ENCODE measurements at places on chromosomes 1 and 21.

DNA sequence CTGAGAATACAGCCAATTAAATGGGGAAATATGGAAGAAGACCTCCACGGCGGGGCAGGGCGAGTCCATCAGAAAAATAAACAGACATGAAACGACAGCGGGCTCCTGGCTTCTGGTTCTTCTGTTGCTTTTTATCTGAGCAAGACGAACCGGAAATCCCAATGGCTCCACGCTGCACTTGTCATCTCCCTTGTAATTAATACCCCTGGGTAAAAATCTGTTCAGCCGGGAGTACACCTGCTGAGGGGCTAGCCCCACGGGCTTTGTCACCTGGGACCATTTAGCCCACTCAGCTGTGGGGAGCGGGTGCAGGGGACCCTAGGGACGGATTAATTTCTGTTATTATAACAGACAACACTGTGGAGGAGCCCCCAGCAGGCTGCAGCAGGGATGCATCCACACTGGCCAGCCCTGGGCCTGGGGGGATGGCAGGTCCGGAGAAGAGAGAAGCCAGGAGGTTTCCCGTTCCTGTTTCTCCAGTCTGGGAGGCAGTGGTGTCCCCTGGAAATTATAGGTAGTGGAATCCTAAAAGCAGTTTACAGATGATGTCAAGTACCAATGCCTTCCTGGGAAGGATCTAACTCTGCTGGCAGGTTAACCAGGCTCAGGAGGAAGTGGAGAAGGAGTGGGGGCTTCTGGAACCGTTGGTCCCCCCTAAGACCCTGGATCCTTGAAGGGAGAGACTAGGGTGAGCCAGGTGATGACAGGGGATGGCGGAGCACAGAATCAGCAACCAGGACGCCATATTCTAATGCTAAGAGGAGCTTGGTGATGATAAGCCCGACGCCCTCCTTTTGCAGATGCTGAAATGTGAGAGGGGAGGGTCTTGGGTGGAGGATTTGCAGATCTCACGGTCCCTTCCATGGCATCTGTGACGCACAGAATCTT is 566.1 kb downstream of the PTPRU start:
- DNase-seq: no peak

DNA sequence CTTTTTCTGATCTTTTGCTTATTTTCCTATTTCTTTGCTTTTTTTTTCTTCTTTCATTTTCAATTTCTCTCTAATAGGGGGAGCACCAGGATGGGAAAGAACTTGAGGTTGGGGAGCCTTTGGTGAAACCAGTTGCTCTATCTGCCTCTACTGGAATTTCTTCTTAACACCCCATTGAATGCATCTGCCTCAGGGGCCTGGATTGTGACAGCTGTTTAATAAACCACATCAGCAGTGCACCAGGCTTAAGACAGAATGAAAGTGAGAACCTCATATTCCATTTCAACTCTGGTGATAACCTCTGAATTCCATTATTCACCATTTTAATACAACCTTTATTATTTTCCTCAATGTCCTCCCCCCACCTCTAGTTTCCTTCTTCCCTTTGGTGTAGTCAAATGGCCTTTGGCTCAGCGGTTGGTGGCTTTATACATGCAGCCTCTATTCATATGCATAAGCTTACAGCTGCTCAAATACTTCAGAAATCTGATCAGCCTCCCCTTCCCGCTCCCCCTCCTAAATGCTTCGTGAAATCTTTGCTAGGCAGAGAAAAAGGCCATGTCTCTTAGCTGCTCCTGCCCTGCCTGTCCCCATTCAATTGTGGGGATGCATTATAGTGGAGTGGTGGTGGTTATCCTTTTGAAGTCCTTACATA is 537.3 kb upstream of the PLXNA2 start:
- no peak for DNase-seq

GRCh38 chr1:218837051-218837450 is 336.6 kb upstream of the LYPLAL1 start:
- no peak for DNase-seq

DNA sequence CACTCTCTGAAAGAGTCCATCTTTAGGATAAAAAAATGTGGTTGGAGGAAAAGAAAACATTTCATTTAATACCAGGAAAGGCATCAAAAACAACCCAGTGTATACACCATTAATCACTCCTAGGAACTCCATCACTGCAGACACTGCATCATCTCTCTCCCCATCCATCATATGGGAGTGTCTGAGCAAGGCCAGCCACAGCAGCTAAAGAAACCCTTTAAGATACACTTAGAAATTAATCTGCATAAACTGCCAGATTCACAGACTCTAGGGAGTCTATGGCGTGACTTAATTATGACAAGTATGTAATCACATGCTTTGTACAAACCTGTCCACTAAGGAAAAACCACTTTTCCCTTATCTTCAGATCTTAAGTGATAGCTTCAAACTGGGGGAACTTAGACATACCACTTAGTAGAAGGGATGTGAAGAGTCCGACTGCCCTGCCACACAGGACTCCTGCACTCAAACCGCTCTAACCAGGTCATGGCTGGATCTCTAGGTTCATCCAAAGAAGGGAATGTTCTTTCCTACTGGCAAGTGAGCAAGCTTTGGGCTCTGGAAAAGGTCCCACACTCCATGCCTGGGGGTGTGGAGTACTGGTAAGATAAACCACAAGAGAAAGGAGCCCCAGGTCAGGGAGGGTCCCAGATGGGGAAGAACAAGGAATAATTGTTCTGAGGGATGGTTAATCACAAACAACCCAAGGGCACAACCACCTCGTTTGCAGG is 61.0 kb upstream of the C8B start:
- DNase-seq: no peak

DNA sequence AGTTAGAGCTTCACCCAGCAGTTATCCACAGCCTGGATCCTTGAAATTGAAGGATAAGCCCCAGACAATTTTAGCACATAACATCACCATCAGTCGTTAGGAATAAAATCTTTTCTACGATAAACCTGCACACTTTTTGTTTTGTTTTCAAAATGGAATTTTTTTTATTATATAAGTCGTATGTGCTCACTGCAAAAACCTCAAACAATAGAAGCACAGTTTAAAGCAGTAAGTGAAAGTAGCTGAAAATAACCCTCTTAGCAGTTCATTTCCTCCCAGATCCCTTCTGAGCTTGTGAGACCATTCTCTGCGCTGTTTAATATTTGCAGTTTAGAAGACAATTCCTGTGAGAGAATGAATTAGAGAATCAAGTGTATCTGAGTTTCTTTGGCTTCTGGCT is 38.3 kb downstream of the ELK4 start:
- no peak for DNase-seq

GRCh38 chr1:76959556-76959955 is 92.3 kb downstream of the ST6GALNAC5 start:
- no peak for DNase-seq

DNA sequence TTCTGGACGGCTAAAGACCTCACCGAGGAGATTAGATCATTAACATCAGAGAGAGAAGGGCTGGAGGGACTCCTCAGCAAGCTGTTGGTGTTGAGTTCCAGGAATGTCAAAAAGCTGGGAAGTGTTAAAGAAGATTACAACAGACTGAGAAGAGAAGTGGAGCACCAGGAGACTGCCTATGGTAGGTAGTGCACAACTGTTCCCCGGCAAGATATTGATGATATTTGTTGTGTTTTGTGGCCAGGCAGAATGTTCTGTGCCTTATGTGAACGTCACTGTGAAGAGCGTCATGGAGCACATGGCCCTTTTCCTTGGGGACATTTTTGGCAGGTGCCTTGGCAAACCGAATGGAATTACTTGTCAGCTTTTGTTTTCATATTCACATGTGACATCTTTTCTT is 191.7 kb downstream of the DISC1 start:
- no peak for DNase-seq

- no peak for DNase-seq
Measured at GRCh38 chr1:93002781-93003180, 41.5 kb upstream of the DIPK1A start.

- no peak for DNase-seq
Measured at GRCh38 chr1:56072310-56072709, 507.1 kb downstream of the PLPP3 start.

- no peak for DNase-seq
Measured at GRCh38 chr1:45840704-45841103, 37.3 kb downstream of the MAST2 start.

GRCh38 chr1:244919320-244920282 is 55.3 kb upstream of the HNRNPU start:
- DNase-seq: no peak

- DNase-seq: no peak
Measured at GRCh38 chr1:2981981-2982614, 39.2 kb upstream of the ACTRT2 start.

DNA sequence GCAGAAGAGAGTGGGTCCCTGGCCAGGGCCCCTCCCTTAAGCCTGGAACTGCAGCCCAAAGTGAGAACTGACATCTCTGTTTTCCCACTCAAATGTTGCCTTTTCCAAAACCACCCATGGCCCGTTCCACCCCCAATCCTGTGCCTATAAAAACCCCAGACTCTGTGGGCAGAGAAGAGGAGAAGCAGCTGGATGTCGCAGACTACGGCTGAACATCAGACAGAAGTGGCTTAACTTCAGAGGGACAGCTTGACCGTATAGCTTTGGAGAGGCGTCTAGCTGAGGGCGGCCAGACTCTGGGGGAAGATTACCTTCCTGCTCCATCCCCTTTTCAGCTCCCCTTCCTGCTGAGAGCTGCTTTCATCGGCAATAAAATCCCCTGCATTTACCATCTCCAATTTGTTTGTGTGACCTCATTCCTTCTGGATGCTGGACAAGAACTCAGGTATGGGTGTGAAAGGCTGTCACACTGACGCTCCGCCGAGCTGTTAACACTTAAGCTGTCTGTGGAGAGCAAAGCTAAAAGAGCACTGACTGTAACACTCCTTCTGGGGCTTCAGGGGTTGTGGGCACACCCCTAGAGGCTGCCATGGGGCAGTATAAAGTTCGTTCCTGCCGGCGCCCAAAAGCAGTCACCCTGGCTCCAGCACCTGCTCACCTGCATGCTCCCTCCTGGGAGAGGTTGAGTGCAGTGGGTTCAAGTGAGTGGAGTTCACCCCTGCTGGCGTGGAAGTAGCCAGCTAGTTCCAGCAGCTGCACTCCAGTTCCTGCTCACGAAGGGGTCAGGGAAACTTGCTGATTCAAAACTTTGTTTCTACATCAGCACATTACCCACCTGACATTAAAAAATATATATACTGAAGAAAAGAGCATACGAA is 19.6 kb upstream of the ERO1B start:
- DNase-seq: no peak

DNA sequence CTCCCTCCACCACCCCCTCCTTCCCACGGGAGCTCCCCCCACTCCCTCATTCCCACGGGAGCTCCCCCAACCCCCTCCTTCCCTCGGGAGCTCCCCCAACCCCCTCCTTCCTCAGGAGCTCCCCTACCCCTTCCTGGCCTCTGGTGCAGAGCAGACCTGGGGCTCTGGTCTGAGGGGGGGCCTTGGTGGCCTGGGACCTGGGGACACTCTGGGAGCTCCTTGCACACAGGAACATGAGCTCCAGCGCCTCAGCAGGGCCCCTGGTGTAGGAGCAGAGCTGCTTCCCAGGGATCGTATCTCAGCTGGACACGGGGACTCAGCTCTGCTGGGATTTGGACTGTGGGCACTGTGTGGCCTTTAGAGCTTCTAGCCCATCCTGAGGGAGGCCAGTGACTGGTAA is 19.7 kb upstream of the PRSS38 start:
- DNase-seq: no peak

DNA sequence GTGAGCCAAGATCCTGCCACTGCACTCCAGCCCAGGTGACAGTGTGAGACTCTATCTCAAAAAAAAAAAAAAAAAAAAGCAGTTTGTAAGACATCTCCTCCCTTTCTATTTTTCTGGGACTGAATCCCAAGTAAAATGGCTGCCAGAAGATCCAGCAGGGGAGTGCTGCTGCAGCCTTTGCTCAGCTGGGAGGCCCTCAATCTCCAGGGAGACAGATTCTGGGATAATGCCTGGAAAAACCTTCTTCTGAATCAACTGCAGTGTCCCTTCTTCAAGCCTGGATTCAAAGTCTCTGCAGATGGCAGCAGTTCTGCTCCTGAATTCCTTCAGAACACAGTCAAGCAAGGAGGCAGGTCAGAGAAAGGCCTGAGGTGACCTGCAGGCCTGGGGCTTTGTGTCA is 191.0 kb upstream of the NRIP1 start:
- DNase-seq: no peak
